ENCODE measurements at places on chromosomes 16 and 17. TPM values are rescaled to one million over a fixed set of nuclear protein-coding genes. Genes with fewer than 3 reads are reported as not detected.

LCAT gene
- total RNA-seq = 3.3 TPM

ZNF750 gene
- not detected for total RNA-seq

CORO6 gene
- 19.3 TPM for total RNA-seq

CSH1 gene
- total RNA-seq = not detected

HSD11B2 gene
- under 0.01 TPM for total RNA-seq

KRT222 gene
- total RNA-seq = 0.33 TPM

DNAAF8 gene
- total RNA-seq = 0.26 TPM

GNGT2 gene
- not detected for total RNA-seq

TMED6 gene
- not detected for total RNA-seq

POLR3E gene
- total RNA-seq = 28.9 TPM

PIK3R5 gene
- not detected for total RNA-seq

DNAI2 gene
- not detected for total RNA-seq

DYNC1LI2 gene
- total RNA-seq = 173 TPM

TBX6 gene
- 0.33 TPM for total RNA-seq

SMPD3 gene
- under 0.01 TPM for total RNA-seq

CNEP1R1 gene
- 28.2 TPM for total RNA-seq

TMEM238L gene
- not detected for total RNA-seq

PRR29 gene
- 0.26 TPM for total RNA-seq

HOXB5 gene
- total RNA-seq = 2.1 TPM

CA7 gene
- total RNA-seq = not detected

MYH8 gene
- total RNA-seq = not detected

EPN2 gene
- 36.0 TPM for total RNA-seq

MAP2K3 gene
- total RNA-seq = 23.8 TPM

MYH1 gene
- total RNA-seq = not detected

MT1G gene
- total RNA-seq = 16.4 TPM

YBX2 gene
- total RNA-seq = under 0.01 TPM

SLC38A8 gene
- not detected for total RNA-seq
